ENCODE measurements at places on chromosomes 11 and 22.

GRCh38 chr11:19698493-19699292 lies 13.9 kb upstream of the NAV2 start:
- peak; percentile 80 for DNase-seq

- no peak for DNase-seq
These were observed 76.6 kb upstream of the LRRC4C start for GRCh38 chr11:41536021-41536568.

DNA sequence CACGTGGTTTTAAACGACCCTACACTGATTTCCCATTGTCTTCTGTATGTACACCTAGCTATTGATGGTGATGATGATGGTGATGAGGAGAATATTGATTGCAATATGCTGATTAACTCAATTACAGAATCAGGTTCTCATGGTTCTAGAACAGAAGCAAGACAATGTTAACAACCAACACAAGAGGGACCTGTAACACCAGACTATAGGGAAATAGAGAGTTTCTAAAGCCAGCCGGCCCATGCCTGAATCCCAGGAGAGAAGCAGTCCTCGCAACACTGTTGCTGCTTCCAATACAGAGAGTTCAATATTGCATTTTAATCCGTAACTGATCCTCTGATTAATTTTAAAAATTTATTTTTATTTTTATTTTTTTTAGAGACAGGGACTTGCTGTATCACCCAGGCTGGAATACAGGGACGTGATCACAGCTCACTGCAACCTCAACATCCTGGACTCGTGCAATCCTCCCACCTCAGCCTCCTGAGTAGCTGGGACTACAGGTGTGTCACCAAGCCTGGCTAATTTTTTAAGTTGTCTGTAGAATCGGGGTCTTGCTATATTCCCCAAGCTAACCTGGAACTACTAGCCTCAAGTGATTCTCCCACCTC lies 22.2 kb upstream of the UBASH3B start:
- DNase-seq: peak; percentile 68

DNA sequence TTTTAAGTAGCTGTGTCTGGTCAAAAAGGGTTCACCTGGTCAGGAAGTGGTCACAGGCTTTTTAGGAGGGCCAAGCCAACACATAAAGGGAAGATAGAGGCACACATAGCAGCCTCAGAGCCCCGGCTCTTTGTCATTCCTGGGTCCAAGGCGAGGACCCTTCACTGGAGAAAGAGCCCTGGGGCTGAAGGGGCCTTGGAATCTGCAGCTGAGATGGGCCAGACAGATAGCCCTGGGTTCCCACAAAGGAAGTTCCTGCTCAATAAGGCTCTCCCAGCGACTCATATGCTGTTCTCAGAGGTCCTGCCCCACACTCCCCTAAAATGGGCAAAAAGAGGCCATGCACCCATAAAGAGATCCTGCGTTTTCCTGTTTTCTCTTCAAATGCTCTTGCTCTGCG lies 77.7 kb downstream of the LINC01488 start:
- no peak for DNase-seq

GRCh38 chr22:27801202-27801615 lies 347 bp downstream of the MN1 start:
- peak; percentile 60 for DNase-seq

- DNase-seq: no peak
These were observed 14.7 kb downstream of the PHF21B start for GRCh38 chr22:44995105-44995514.

DNA sequence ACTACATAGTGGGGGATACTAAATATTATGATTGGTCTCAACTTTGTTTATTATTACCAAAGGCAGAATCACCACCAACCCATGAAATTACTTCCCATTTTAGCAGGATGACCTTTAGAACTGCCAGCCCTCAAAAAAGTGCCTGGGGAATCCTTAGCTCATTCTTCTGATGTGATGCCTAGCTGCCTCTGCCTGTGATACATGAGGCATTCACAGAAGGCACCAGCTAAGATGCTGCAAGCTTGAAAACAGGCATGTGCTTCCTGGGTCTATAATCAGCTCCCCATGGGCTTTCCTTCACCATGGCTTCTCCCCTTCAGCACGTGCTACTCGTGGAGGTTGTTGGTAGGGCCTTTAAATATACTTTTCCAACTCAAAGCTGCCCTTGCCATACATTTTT lies 50.4 kb upstream of the ARHGAP20 start:
- no peak for DNase-seq

DNA sequence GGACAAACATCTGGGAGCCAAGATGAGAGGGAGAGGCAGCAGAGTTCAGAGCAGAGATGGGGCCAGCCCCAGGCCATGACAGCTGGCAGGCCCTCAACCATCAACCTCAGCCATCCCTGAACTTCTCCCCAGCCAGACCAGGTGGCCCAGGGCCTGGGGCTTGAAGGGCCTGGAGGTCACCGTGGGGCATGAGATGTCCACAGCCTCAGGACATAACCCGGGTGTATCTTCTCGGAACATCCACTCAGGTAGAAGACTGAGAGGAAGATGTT lies 12.4 kb upstream of the SLC39A13 start:
- DNase-seq: no peak

DNA sequence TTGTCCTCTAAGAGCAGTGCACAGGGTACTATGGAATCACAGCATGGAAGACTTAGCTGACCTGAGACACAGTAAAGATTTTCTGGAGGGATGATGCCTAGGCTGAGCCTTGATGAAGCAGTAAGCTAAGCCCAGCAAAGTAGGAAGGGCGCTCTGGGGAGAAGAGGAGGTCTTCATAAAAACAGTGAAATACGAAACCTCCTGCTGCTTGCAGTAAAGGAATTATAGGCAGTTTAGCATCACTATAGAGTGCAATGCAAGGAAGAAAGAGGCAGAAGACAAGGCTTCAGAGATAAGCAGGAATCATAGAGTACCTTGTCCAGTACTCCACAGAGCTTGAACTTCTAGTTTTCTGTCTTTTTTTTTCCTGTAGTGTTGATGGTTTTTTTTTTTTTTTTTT lies 555.7 kb upstream of the CADM1 start:
- no peak for DNase-seq

- DNase-seq: peak; percentile 24
These were observed 40.4 kb downstream of the RCN1 start for GRCh38 chr11:32131321-32131720.

- DNase-seq: no peak
These were observed 8.3 kb downstream of the ARHGEF17 start for GRCh38 chr11:73316422-73316821.

- no peak for DNase-seq
These were observed 602 bp upstream of the AQP11 start for GRCh38 chr11:77589181-77589520.

DNA sequence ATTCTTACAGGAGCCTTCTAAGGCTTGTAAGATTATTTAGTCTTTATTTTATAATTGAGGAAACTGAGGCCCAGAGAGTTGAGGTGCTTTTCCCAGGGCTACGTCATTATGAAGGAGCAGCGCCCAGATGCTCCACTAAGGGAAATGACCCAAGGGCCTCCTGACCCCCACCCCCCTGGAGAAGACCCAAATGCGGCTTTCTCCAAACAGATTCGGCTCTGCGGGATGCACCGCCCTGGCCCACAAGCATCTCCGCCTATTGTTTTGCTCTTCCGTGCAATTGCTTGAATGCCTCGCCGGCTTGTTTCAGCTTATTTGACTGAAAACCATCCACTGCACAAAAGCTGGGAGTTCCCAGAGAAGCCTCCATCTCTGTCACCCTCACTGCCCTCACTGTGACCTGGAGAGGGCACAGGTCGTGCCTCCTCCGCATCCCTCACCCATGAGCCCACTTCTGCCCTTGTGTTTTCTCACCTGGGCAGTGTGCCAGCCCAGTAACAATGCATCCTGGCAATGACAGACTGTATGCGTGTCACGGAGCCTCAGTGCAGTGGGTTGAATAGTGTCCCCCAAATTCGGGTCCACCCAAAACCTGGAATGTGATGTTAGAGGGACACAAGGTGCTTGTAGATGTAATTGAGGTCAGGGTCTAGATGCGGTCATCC lies 790.2 kb downstream of the TBC1D22A start:
- DNase-seq: no peak

DNA sequence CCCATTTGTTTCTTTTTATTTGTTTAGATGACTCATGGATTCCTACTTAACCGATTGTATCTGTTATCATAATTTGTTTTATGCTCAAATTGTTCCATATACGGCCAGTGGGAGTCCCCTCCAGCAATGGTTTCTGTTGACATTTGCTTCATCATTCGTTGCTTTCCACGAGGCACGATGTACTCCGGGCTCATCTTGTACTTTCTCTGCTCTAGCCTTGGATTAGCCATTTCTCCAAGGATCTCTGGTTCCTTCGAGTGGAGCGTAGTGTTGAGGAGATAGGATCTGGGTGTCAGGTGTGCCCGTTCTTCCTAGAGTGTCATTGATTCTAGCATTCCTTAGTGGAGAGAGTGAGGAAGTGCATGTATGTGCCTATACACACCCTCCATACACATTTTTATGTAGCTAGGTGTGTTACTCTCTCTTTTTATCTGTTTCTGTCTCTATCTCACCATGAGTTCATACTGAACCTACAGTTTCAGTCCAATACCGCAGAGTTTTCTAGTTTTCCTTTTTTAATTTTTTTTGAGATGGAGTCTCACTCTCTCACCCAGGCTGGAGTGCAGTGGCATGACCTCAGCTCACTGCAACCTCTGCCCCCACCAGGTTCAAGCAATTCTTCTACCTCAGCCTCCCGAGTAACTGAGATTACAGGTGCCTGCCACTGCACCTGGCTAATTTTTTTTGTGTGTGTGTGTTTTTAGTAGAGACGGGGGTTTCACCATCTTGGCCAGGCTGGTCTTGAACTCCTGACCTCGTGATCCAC lies 31.4 kb downstream of the TECTA start:
- DNase-seq: no peak

GRCh38 chr11:62539238-62539925 lies 7.2 kb downstream of the AHNAK start:
- peak; percentile 95 for DNase-seq

DNA sequence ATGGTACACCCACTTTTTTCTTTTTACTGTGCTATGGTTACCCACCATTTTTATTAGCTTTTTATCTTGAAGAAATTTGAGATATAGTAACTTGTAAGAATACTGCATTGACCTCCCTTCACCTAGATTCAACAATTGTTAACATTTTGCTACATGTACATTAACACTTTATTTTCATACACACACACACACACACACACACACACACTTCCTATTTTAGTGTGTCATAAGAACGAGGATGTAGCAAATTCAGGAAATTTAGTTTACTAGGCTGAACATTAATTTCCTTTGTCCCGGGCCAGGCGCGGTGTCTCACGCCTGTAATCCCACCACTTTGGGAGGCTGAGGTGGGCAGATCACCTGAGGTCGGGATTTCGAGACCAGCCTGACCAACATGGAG lies 1.1 kb upstream of the ATP6V1E1 start:
- DNase-seq: no peak

- no peak for DNase-seq
These were observed 17.7 kb downstream of the MOV10L1 start for GRCh38 chr22:50107529-50107928.

DNA sequence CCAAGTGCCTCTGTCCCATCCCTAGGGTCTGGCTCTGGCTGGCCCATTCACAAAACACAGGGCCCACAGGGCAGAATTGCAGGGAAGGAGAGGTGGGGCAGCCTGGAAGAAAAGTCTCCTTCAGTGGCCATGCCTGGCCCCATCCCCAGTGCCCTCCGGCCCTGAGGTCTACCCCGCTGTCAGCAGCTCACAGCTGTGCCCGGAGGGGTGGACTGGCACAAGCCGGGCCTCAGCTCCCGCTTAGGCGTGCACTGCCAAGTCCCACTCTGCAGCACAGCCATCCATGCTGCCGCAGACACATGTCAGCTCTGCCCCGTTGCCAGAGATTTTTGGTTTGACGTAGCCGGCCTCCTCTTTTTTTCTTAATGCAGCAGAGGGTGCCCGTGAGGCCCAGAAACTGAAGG lies 3.9 kb upstream of the SCN2B start:
- DNase-seq: peak; percentile 66

GRCh38 chr11:10451426-10452116 lies 3.5 kb upstream of the AMPD3 start:
- DNase-seq: no peak

GRCh38 chr11:106457727-106458126 lies 380.3 kb downstream of the AASDHPPT start:
- DNase-seq: peak; percentile 71

DNA sequence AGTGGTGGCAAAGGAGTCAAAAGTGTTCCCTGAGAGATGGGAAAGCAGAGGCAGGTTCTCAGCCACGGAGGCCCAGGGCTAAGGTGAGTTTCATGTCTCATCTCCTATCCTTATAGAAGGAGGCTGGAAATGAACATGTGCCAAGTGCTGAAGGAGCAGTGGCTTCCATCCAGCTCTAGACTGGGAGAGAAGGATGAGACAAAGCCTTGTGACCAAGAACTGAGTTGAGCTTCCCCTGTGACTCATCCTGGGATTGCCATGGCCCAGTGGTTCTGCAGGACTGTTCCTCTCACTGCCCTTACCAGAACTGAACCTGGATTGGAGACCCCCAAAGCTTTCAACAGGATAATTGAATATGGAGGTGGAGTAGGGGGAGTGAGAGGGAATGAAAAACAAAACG lies 16.7 kb upstream of the OR9Q1 start:
- no peak for DNase-seq

- no peak for DNase-seq
These were observed 26.5 kb downstream of the DAGLA start for GRCh38 chr11:61706452-61707400.

GRCh38 chr11:19978668-19979518 lies 181.4 kb downstream of the DBX1 start:
- peak; percentile 89 for DNase-seq

DNA sequence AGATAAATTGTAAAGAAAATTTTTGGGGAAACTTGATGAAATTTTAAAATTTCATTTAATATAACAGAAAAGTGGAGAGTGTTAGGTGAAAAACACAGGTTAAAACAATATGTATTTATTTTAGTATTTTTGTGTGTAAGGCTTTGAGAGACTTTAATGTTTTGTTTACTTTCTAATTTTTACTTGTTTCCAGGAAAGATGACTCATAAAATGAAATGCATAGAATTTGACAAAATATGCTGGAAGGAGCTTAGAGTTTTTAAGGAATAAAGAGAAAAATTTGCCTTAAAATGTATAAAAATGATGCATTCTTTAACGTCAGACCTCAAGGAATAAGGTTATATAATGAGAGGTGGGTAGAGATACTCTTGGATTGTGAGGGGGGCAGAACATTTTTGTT lies 1205.1 kb upstream of the CNTN5 start:
- peak; percentile 31 for DNase-seq

GRCh38 chr11:113279591-113279990 lies 34.8 kb upstream of the TTC12 start:
- no peak for DNase-seq

DNA sequence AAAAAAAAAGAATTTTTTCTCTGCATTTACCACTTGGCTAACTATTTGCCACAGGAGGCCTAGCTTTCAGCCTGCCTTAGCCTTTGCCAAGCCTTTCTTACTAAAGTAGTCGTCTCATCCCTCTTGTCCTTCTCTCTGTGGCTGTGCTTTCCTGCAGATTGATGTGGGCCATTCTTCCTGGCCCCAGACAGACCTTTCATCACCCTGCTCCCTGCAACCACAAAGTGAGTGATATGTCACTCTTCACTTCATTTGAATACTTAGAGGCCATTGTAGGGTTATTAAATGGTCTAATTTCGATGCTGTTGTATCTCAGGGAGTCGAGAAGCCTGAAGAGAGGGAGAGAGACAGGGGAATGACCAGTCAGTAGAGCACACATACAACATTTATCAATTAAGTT lies 37.6 kb downstream of the ART5 start:
- peak; percentile 48 for DNase-seq

GRCh38 chr22:46148816-46149511 lies 1.4 kb upstream of the PPARA start:
- DNase-seq: no peak
